ENCODE measurements at places on chromosomes 5 and 9. TPM values are rescaled to one million over a fixed set of nuclear protein-coding genes. Genes with fewer than 3 reads are reported as not detected.

The TAF11L5 gene
- not detected for total RNA-seq

The ST8SIA4 gene
- 5.3 TPM for total RNA-seq

The DOCK8 gene
- total RNA-seq, result 0.80 TPM

The PCDHGA10 gene
- total RNA-seq, result 4.7 TPM

The PCDHB3 gene
- 0.27 TPM for total RNA-seq

The SOHLH1 gene
- total RNA-seq, result not detected

The CDC25C gene
- 13.0 TPM for total RNA-seq

The SPAG8 gene
- total RNA-seq, result 0.13 TPM

The PTGES gene
- total RNA-seq, result not detected

The DDX4 gene
- total RNA-seq, result not detected

The MAML1 gene
- total RNA-seq, result 13.2 TPM

The PALM2AKAP2 gene
- total RNA-seq, result 0.22 TPM

The ZMYND19 gene
- total RNA-seq, result 16.8 TPM

The LHX3 gene
- total RNA-seq, result not detected

The FAM151B gene
- 3.4 TPM for total RNA-seq

The ACSL6 gene
- not detected for total RNA-seq

The MLANA gene
- total RNA-seq, result not detected

The GFPT2 gene
- total RNA-seq, result 0.43 TPM

The F12 gene
- total RNA-seq, result 1.7 TPM

The ADGRV1 gene
- 0.50 TPM for total RNA-seq

The WWC1 gene
- 0.27 TPM for total RNA-seq

The IL13 gene
- not detected for total RNA-seq

The RNF183 gene
- not detected for total RNA-seq

The ELOVL7 gene
- 0.13 TPM for total RNA-seq

The SH2D3C gene
- total RNA-seq, result 39.9 TPM

The CDC23 gene
- total RNA-seq, result 45.1 TPM

The C1QTNF2 gene
- not detected for total RNA-seq

The CERCAM gene
- 20.7 TPM for total RNA-seq

The SHB gene
- 18.5 TPM for total RNA-seq

The PSD2 gene
- not detected for total RNA-seq

The TAF11L2 gene
- total RNA-seq, result not detected

The MYORG gene
- total RNA-seq, result 5.2 TPM

The LCN9 gene
- not detected for total RNA-seq

The NME5 gene
- 1.1 TPM for total RNA-seq

The RECK gene
- 22.6 TPM for total RNA-seq

The ALDH1A1 gene
- total RNA-seq, result 57.0 TPM

The PCDHB9 gene
- 0.13 TPM for total RNA-seq

The PCSK1 gene
- 4.7 TPM for total RNA-seq

The PRSS3 gene
- total RNA-seq, result 24.4 TPM

The SEMA4D gene
- total RNA-seq, result 6.0 TPM

The SAXO1 gene
- not detected for total RNA-seq

The OR13F1 gene
- total RNA-seq, result not detected

The ITGA2 gene
- 178 TPM for total RNA-seq

The CFAP157 gene
- under 0.01 TPM for total RNA-seq

The FCN2 gene
- total RNA-seq, result not detected

The KIAA0825 gene
- total RNA-seq, result 2.8 TPM

The AFAP1L1 gene
- total RNA-seq, result 102 TPM

The SHC3 gene
- 1.7 TPM for total RNA-seq

The VPS13A gene
- 75.1 TPM for total RNA-seq

The DPM2 gene
- 12.2 TPM for total RNA-seq

The SMIM33 gene
- 0.13 TPM for total RNA-seq

The FGF10 gene
- total RNA-seq, result not detected

The HAVCR1 gene
- not detected for total RNA-seq

The NUTM2G gene
- not detected for total RNA-seq

The ITK gene
- total RNA-seq, result not detected

Measured in thoracic aorta endothelial cell (primary cell).